Stimulated activated CD4-positive, alpha-beta T cell treated with anti-CD3 and anti-CD28 coated beads, Interleukin-1b, Interleukin-23, amount 100 ng/mL, for 48 hours (primary cell): ENCODE measurements at places on chromosomes 13 and 19.

GRCh38 chr13:85671336-85671735 is 127.9 kb downstream of the SLITRK6 start:
- DNase-seq, result no peak

DNA sequence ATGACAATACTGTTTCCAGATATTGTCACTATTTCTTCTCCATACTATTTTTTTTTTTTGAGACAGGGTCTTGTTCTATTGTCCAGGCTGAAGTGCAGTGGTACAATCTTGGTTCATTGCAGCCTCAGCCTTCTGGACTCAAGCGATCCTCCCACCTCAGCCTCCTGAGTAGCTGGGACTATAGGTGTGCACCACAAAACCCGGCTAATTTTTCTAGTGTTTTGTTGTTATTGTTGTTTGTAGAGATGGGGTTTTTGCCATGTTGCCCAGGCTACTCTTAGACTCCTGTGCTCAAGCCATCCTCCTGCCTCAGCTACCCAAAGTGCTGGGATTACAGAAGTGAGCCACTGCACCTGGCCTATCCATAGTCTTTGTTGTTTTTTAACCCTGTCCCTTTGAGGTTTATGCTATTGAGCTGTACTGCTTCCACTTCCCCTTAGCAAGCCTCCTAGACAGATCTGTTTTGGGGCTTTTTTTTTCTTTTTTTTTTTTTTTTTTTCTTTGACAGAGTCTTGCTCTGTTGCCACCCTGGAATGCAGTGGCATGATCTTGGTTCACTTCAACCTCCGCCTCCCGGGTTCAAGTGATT is 27.6 kb upstream of the MAP3K10 start:
- no peak for DNase-seq

DNA sequence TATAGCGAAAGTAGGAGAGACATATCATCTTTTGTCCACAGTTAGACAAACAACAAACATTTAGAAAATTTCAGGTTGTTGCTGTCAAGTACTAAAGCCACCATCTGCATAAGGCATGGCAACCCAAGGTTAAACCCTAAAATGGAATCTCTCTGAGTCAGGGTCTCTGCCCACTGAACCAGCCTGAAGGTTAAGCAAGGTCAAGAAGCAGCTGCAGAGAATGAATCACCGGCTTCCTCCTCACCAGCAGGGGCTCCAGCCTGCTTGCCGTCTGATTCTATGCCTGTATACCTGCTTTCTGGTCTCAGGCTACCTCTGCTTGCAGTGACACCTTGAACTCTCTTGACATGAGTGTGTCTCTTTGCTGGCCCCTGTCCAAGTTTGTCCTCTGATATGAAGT is 726.2 kb upstream of the SGCG start:
- no peak for DNase-seq

DNA sequence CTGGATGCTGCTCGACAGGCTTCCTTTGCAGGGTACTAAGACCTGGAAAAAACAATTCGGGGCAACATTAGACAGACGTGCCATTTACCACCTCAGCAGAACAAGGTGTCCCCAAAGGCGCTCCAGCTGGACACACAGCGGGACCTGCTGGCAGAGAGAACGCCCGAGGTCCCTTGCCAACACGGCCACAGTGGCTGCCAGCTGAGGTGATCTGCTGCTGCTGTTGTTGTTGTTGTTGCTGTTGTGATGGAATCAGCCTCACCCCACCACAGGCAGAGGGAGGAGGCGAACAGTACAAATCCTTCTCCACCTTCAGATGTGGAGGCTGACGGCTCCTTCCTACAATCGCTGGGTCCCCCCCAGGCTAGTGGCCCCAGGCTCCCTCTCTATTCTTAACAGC is 25.2 kb downstream of the ANKRD27 start:
- no peak for DNase-seq

- no peak for DNase-seq
Measured at GRCh38 chr19:29837996-29838395, 26.2 kb downstream of the CCNE1 start.

GRCh38 chr19:38781058-38781457 is 7.7 kb upstream of the LGALS7 start:
- no peak for DNase-seq
